Activated naive CD8-positive, alpha-beta T cell treated with anti-CD3 and anti-CD28 coated beads for 36 hours (primary cell): ENCODE measurements at places on chromosomes 3 and 15.

DNA sequence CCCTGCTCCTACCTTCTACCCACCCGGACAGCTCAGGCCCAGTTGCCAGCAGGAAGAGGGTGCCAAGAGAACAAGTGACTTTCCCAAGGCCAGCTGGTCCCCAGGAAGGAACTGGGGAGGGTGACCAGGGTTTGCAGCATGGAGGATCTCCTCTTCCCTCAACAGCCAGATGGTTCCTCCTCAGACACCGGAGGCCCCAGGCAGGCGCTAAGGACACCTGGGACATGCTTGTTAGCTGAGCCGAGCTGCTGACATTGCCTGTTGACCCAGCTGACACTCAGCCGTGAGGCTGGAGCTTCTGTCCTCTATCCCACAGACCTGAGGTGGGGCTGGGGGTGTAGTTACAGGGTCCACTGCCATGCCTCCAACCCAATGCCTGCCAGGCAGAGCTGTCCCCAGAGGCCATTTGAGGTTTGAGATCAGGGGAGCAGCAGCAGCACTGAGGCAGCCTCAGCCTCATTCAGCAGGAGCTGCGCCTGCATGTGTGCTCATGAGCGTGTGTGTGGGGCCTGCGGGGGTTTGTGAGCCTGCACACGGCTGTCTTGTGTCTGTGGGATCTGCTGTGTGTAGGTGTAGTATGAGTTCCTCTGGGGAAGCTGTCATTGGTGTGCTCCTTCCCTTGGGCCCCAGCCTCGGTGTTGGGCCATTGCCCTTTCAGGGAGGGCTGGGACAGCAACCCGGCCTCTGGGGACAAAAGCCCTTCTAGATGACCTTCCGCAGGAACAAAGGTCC lies 7.1 kb downstream of the CPLX3 start:
- DNase-seq: no peak

- DNase-seq: peak; percentile 70
Measured at GRCh38 chr15:94584833-94585244, 353.5 kb downstream of the MCTP2 start.

DNA sequence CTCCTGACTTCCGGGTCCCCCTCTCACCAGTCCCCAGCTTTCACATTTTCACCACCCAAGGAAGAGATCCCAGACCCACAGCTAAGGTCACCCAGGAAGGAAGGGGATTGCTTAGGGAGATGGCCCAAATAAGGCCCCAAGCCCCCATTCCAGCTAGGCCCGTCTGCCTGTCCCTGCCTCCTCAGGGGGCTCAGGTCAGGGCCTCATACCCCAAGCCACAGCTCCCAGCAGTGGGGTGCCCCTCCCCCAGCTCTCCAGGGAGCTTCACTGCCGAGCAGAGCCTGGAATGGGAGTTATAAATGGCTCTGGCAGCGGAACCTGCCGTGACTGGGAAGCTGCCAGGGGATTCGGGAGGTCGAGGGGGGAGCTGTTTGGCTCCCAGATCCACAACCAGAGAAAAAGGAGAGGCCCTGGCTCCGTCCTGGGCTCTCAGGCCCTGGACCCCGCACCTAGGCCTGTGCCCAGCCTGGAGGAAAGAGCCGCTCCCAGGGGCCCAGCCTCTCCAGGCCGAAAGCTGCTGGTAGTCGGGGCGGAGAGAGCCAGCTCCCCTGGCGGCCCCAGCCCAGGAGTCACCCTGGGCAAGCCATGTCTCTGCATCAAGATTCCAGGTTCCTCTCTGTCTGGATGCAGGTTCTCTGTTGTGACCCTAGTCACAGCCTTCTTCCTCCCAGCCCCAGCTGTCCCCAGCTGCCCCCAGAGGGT lies 550 bp downstream of the CCDC9B start:
- no peak for DNase-seq

- DNase-seq: no peak
Measured at GRCh38 chr3:12884186-12884680, 42.9 kb upstream of the RPL32 start.

DNA sequence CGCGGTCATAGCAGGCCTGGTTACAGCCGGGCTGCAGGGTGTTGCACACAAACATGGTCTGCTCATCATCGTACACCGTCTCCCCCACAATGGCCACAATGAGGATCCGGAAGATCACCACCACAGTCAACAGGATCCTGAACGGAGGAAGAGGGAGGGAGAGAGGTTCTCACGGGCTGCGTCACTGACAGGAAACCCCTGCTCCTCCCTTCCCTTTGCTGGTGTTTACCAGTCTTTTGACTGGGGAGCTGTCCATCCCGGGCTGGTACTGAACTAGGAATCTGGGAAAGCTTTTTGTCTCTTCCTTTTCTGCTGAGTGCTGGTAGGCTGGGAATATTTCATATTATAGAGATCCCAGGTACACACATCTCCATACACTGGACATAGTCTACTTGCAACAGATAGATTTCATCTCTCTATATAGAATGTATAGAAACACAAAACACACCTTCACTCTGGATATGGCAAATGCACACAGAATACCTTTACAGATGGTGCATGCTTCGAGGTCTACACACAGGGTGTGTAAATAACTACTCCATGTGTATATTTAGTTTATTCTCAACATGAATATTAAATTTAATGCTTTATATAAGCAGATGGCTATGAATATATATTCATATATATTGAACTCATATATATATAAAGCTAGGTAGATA lies 1.4 kb downstream of the GJD2 start:
- DNase-seq: no peak

GRCh38 chr3:161950318-161950868 lies 453.8 kb downstream of the OTOL1 start:
- no peak for DNase-seq

DNA sequence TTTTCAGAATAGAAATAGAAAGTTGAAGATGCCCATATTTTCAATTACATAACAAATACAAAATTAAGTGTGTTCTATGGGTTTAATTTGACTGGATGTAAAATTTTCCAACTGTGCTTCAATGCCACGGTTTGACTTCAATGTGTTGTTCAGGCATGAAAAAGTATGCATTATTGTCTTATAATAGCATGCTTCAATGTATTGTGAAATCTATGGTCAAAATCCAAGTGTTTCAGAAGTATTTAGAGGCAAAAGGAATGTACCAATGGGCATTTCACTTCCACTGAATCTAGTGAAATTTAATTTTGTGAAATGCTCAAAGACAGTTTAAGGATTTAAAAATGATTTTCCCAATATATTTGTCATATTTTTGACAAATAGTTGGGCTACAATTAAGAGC lies 16.0 kb downstream of the NEK10 start:
- no peak for DNase-seq

GRCh38 chr3:45199837-45200648 lies 26.0 kb downstream of the TMEM158 start:
- DNase-seq: no peak

DNA sequence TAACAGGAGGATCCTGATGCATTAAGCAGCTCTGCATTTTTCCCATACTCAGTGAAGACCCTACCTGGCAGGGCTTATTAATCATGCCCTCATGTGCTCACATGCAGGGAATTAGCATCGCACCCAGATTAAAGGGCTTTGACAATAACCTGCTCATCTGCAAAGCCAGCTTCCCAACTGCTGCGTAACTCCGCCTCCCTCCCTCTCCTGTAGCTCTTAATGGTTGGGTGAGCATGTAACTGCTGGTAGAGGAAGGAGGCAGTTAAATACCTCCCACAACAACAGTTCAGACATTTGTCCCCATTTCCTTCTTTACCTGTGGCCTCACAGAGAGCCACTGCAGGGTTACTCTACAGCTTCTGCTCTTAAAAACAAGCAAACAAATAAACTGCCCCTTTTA lies 203.6 kb upstream of the WNT5A start:
- DNase-seq: no peak

GRCh38 chr3:21502656-21503055 lies 248.4 kb downstream of the ZNF385D start:
- DNase-seq: no peak

DNA sequence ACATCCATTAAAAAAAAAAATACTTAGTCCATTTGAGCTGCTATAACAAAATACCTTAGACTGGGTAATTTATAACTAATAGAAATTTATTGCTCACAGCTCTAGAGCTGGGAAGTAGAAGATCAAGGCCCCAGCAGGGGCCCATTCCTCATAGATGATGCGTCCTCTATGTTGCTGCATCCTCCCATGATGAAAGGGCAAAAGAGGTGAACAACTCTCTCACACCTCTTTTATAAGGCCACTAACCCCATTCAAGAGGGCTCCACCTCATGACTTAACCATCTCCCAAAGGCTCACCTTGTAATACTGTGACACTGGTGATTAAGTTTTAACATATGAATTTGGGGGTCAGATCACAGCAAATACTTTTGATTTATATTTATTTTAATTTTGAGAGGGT lies 3.0 kb upstream of the TLNRD1 start:
- no peak for DNase-seq

- DNase-seq: no peak
Measured at GRCh38 chr3:71060536-71060935, 523.0 kb downstream of the FOXP1 start.

DNA sequence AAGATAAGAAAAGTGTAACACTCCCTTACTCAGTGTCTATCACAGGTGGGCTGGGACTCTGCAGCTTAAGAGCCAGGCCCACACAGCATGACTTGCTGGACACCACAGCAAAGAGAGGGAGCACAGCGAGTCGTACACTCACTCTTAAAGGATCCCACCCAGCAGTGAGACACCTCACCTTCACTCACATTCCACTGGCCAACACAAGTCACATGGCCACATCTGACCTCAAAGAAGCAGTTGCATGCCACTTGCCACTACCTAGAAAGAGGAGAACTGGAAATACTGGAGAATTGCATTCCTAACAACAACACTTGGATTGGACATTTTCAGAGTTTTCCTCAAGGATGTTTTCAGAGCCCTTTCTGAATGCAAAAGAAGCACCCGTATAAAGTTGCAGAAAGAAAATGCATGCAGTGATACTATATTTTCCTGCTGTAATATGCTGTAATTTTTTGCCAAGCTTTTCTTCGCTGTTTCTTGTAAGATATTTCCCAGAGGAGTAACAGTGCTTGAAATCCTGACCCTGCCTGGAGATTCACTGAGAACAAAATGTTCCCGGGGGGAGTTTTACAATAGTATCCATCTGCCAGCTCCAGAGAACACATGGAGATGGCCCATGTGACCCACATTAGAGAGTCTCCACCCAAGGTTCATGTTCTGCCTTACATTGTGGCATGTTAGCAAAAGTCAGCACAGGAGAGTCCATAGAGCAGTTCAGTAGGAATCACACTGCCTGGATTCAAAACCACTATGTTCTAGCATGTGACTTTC lies 42.2 kb downstream of the TRIM42 start:
- DNase-seq: no peak

DNA sequence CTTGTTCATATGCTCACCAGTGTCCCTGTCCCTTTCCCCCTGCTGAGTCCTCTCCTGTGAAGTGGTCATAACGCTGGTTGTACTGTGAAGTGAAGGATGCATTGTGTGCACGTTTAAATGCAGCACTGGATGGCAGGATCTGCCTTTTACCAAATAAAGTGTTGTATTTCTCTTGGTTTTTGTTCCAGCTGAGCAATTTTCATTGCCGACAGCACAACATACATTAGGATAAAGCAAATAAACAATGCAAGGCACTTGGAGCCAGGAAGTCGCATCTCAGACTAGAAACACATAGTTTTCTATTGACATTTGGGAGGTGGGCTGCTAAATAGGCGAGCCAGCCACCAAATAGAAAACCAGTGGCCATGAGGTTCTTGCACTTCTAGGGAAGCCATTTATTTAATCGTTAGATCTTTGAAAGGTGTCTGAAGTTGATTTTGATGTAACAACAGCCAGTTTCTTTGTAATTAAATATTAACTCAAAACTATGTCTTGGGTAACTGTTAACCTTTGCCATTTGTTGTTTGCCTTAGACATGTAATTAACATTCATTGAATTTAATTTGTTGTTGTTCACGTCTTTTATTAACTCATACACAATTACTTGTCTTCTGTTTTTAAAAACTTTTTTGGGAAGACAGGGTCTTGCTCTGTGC lies 185.3 kb downstream of the FNDC3B start:
- no peak for DNase-seq

- DNase-seq: peak; percentile 54
Measured at GRCh38 chr15:90306560-90306959, 41.1 kb downstream of the NGRN start.

DNA sequence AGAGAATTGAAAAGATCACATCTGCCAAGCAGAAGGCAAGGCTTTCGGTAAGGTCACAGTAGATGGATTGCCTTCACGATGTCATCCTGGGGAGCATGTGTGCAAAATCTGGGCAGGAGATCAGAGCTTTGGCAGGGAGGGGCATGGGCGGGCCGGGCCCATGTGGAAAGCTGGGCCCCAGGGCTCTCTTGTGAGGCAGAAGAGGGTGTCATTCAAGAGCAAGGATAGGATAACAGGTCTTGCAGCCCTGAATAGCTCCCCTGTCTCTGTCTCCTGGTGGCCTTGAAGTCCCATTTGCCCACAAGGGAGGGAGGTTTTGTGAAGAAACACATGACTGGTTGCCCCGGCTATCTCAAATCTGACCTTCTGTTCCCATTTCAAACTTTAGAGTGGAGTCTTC lies 172.0 kb downstream of the OPA1 start:
- DNase-seq: no peak

DNA sequence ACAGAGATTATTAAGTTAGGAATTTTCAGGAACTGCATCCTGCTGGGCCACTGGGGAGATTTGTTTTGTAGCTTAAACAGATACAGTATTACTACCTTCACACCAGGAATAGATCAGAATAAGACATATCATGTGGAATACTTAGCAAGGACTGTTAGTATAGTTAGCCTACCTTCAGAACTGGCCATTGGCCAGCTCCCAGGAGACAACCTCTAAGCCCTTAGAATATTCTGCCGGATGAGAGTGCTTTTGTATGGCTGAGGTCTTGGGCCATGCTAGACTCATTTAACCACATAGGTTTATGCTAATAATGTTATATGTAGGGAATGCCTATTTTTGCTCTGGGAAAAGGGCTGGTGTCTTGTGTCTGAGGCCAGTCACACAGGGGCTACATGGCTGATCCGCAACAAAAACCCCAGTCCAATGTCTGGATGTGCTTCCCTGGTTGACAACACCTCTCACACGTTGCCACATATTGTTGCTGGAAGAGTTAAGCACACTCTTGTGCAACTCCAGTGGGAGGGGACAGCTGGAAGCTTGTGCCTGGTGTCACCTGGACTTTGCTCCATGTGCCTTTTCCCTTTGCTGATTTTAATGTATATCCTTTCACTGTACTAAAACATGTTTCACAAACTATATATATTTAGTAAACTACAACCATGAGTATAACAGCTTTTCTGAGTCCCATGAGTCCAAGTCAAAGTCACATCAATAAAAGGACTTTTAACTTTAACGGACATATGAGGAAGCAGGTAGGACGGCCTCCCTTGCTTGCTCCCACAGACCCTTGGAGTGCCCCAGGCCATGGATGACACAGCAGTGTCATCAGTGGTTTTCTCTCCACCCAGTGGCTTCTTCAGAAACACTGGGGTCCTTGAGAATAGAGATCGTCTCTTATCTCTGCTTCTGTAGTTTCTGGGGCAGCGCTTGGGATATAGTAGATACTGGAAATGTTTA lies 118.0 kb upstream of the C3orf80 start:
- DNase-seq: no peak

GRCh38 chr3:18837137-18837755 lies 311.1 kb upstream of the KCNH8 start:
- DNase-seq: no peak

GRCh38 chr3:46905661-46906451 lies 28.3 kb downstream of the PTH1R start:
- DNase-seq: no peak
